ENCODE measurements at places on chromosomes 2 and 18.

DNA sequence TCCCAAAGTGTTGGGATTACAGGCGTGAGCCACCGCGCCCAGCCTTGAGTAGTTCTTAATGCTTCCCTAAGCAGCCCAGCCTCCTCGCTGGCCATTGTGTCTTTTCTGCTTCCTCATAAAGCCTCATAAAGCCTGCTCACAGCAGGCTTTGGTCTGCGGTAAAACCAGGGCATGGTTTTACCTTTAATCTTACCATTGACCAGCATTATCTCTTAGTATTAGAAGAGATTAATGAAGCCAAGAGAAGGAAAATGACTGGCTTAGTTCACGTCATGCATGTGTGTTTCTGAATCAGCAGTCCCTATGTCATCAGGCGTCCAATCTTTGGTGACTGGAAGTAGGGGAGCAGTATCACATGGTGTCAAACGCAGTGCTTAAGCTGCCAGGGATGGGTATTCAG is 14.9 kb upstream of the CDCA7 start:
- DNase-seq = no peak

- no peak for DNase-seq
These were observed 19.8 kb upstream of the NT5DC4 start for GRCh38 chr2:112701052-112701451.

GRCh38 chr2:143357966-143358365 is 228.7 kb downstream of the ARHGAP15 start:
- no peak for DNase-seq

DNA sequence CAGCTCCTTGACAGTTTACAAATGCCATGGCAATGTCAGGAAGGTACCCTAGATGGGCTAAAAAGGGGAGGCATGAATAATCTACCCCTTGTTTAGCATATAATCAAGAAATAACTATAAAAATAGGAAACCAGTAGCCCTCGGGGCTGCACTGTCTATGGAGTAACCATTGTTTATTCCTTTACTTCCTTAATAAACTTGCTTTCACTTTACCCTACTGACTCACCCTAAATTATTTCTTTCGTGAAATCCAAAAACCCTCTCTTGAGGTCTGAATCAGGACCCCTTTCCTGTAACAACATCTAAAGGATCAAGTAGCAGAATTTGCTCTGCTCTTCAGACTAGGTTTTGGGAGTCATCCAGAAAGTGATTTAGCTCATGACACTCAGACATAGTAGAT is 43.7 kb downstream of the CD8B2 start:
- DNase-seq = no peak

DNA sequence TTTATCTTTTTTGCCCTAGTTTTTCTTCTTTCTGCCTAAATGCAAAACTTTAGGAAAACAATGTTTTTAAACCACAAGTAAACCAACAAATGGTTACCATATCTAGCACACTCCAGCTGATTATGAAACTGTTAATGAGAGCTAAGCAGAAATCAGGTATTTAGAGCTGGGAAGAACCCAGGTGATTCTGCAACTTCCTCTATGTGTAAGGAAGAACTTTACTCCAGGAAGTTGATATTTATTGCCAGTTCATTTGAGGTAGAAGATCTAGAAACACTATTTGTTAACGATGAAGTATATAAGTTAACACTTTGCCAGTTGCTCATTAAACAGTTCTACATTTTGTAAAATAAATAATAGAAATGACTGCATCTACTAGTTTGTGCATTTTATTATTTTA is 409.7 kb downstream of the XIRP2 start:
- no peak for DNase-seq

- DNase-seq = no peak
These were observed 212.6 kb upstream of the SP5 start for GRCh38 chr2:170502361-170503130.

- DNase-seq = no peak
These were observed at the start of gene CNTNAP5 for GRCh38 chr2:124025171-124025580. Gene CNTNAP5, plus strand, starts transcription at chr2:124025287. Its CDS starts 364 bp downstream, at chr2:124025651.

DNA sequence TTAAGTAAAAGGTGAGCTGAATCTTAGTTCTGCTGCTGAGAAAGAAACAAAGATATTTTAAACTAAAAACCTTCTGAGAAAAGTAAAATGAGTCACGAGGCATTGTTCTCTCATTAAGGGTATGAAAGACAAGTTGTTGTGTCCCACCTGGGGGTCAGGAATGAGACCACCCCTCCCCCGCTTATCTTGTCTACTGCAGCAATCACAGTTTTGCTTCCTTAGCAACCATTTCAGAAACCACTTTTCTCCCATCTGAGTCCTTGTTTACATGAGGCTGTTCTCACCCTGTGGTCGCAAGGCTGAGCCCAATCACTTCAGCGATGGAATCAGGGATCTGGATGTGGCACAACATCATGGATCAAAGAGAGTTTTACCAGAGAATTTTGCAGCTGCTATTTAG is 377.6 kb upstream of the NETO1 start:
- no peak for DNase-seq

GRCh38 chr18:55064760-55065159 is 105.5 kb upstream of the CCDC68 start:
- no peak for DNase-seq

- no peak for DNase-seq
These were observed 2.0 kb downstream of the ANKAR start for GRCh38 chr2:189676471-189676870.

GRCh38 chr2:155679647-155680046 is 652.9 kb downstream of the NR4A2 start:
- no peak for DNase-seq

DNA sequence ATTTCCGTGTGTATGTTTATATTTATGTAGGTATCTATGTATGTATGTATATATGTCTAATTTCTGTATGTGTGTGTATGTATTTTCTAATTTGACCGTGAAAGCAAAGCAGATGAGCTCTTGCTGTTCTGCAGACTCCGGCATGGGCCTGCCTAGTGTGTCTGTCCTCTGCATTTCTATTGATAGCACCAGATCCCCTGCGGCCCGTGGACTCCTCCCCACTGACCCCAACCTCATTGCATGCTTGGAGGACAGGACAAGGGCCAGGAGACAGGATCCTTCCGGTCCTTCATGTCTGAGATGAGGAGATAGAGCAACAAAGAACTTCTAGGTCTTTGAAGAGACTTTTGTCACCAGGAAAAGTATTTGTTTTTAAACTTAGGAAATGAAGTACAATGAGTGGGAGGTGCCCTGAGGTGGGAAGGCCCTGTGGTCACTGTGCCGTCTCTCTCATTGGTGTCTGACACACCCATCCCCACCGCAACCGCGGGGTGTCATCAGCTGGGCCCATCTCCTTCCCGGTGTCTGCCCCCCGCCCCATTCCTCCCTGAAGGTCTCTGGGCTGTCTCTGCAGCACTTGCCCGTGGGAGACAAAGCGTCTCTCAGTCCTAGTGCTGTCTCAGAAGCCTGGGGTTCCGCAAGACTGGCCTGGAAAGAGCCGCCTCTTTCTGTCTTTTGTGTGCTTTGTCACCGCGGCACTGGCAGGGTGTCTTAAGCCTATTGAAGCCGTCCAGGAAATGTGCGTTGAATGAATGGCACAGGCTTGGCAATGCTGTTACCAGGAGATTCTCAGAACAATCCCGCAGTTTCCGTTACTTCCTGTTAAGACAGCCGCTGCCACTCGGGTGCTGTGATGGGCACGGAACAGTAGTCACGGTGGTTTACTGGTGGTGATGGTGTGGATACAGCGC is 216.4 kb downstream of the AGAP1 start:
- DNase-seq = no peak

GRCh38 chr2:30466216-30466615 is 19.2 kb downstream of the LCLAT1 start:
- DNase-seq = no peak

- no peak for DNase-seq
These were observed 638 bp upstream of the IRS1 start for GRCh38 chr2:226799976-226800940.

GRCh38 chr2:10395893-10396292 is 52.2 kb downstream of the ODC1 start:
- DNase-seq = no peak

- no peak for DNase-seq
These were observed 61.1 kb downstream of the ASB1 start for GRCh38 chr2:238487652-238488346.

- DNase-seq = no peak
These were observed 231.7 kb downstream of the TRIB2 start for GRCh38 chr2:12948231-12948960.

GRCh38 chr2:109320195-109320922 is 191.4 kb downstream of the SH3RF3 start:
- DNase-seq = no peak

DNA sequence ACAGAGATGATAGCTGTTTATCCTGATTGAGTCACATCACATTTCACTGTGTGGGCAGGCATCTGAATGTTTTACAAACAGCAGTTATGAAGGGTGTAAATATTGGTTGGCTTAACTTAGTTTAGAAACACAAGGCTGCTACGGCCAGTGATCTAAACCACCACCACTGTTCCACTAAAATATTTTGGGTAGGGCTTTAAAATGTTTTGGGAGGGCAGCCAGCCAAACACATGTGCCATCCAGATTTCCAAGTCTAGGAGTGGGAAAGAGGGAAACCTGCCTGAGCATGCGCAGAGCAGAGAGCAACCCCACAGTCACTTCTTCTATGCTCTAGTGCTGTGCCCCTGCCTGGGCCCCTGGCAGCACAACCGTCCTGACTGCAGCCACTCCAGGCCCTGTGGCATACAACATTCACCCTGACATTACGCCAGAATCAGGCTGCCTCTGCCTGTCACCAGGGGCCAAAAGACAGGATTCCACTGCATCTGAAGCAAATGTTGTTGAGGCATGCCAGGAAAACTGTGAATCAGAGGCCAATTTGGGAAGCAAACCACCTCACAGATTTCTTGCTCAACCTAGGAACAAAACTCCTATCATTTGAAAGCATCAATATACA is 74.8 kb upstream of the COL5A2 start:
- peak; percentile 25 for DNase-seq

GRCh38 chr2:232981767-232982360 is 31.2 kb downstream of the NGEF start:
- no peak for DNase-seq

GRCh38 chr2:110955556-110955955 is 165.2 kb upstream of the BCL2L11 start:
- no peak for DNase-seq

DNA sequence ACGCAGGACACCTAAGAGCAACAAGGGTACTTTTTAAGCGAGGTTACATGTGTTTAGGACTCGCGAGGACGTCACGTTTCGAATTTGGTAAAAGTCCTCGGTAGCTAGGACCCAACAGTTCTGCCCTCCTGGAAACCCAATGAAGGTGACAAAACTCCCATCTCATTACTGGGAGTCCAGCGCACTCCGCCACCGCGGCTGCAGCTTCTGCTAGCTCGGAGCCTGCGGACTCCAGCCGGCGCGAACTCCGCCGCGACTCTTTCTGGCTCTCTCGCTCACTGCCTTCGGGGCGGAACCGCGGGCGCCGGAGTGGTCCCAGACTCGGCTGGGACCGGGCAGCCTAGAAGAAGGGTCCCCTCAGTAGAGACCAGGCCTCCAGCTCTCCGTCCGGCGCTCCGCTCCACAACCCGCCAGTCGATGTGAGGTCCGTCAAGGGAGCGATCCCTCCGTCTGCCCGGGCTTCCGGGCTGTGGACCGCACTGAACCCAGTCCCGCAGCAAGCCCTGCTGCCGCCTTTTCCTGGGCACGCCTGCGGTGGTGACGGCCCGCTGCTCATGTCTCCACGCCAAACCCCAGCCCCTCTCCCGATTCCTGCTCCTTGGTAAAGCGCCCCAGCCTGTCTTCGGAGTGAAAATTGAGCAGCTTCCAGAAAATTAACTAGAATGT is 3.0 kb upstream of the OSR1 start:
- DNase-seq = no peak

GRCh38 chr2:106570316-106570715 is 83.2 kb downstream of the CD8B2 start:
- DNase-seq = no peak

DNA sequence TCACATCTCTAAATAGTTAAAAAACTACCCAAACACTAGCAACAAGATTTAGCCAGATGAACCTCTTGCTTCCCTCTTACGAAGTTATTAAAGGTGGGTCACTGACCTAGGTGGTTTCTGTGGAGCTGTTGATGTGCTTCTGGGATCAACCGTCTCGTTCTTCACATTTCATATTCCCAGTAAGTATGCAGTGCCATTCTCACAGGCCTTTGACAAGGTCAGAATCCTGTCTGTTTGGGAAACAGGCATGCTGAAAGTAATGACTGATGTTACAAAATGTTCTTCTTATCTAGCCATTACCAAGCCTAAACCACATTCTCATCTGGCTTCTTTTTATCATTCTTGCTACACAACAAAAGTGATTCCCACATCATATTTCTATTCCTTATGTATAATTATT is 70.3 kb downstream of the WDR7 start:
- DNase-seq = no peak

GRCh38 chr2:134863446-134863845 is 25.0 kb downstream of the ACMSD start:
- no peak for DNase-seq

- no peak for DNase-seq
These were observed 104.9 kb downstream of the ANKRD44 start for GRCh38 chr2:197205585-197206215.

- no peak for DNase-seq
These were observed 166.5 kb downstream of the RPIA start for GRCh38 chr2:88857951-88858411.

DNA sequence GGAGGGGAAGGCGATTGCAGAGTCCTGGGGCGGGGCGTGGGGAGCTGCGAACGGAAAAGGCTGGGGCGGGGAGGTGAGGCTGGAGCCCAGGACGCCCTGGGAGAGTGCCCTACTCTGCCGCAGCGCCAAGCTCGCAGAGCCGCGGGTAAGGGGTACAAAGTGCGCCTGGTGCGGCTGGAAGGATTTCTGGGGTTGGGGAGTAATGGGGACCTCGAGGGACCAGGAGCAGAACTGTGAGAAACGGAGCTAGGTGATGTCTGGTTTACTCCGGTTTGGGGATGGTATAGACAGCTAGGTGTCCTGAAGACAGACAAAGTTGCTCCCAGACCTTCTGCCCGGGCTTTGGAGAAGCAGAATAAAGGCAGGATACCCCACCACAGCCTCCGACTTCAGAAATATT is 718 bp upstream of the NXPH2 start:
- no peak for DNase-seq

DNA sequence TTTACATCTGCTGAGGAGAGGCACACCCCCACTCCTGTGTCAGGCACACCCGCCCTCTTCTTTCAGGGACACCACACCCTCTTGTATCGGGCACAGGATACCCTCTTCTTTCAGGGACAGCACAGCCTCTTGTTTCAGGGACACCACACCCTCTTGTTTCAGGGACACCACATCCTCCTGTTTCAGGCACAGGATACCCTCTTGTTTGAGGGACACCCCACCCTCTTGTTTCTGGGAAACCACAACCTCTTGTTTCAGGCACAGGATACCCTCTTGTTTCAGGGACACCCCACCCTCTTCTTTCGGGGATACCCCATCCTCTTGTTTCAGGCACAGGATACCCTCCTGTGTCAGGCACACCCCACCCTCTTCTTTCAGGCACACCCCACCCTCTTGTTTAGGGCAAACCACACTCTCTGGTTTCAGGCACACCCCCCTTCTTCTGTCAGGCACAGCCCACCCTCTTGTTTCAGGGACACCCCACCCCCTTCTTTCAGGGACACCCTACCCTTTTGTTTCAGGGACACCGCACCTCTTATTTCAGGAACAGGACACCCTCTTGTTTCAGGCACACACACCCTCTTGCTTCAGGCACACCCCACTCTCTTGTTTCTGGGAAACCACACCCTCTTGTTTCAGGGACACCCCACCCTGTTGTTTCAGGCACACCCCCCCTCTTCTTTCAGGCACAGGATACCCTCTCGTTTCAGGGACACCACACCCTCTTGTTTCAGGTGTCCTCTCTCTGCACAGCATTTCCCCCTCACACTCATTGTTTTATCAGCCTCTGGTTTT is 96.2 kb downstream of the TPO start:
- no peak for DNase-seq
